ENCODE measurements at places on chromosomes 16 and 17. TPM values are rescaled to one million over a fixed set of nuclear protein-coding genes. Genes with fewer than 3 reads are reported as not detected.

DNA sequence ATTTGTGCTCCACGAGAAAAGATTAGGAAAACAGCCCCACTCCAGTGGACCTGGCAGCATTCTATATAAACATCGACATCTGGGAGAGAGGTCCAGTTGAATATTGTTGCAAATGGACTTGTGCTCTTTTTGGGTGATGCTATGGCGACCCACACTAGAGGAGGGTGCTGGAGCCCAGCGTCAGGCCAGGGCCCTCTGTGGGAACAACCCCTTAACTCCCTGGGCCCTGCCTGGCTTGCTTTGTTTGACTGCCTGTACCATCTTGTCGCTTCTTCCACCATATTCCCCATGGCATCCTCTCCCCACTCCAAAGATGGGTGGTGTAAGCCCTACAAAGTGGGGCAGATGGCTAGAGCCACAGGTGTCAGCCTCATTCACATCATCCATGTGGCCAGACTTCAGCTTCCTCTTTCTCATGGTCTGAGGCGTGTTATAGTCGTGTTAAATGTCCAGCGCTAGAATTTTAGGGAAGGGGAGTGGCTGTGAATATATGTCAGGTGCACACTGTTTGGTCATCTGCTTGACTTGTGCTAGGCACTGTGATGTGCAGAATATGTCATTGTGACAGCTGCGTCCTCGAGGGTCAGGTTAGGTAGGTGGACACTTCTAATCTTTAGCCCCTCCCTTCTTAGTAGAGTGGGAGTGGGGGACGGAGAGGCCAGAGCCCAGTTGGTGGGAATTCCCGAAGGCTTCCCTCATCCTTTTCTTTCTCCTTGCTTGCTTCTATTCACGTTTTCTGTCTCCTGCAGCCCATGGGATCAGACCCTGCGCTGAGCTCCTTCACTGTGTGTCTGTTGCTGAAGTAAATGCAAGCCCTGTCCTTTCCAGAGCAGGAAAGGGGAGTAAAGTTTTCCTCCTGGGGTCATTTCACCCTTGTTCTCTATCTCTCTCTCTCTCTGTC, 49.8 kb downstream of the MPRIP start:
- no peak for DNase-seq

DNA sequence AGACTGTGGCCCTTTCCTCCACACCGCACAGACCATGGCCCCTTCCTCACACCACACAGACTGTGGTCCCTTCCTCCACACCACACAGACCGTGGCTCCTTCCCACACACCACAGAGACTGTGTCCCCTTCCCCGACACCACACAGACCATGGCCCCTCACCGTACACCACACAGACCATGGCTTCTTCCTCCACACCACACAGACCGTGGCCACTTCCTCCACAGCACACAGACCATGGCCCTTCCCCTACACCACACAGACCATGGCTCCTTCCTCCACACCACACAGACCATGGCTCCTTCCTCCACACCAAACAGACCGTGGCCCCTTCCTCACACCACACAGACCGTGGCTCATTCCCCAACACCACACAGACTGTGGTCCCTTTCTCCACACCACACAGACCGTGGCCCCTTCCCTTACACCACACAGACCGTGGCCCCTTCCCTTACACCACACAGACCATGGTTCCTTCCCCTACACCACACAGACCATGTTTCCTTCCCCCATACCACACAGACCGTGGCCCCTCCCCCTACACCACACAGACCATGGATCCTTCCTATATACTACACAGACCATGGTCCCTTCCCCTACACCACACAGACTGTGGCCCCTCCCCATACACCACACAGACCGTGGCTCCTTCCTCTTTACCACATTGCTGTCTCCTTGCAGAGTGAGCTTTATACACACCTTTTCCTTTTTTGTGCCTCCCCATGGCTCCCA, 297.5 kb upstream of the FOXF1 start:
- no peak for DNase-seq

DNA sequence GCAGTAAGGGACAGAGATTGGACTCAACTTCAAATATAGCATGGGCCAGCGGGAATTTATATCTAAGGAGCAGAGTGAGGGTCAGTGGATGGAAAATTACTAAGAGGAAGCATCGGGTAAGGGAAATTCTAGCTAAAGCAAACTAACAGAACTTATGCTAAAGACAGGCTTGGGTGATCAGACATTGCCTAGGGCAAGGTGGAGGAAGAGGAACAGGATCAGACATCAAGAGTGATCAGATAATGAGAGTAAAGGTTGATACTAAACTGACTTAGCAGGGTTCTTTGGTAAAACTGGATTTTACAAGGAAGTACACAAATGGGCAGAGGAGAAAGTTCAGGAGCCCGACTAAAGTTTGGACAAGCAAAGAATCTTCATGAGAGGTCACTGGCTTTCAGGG, 86.3 kb upstream of the TOM1L1 start:
- DNase-seq, result no peak

DNA sequence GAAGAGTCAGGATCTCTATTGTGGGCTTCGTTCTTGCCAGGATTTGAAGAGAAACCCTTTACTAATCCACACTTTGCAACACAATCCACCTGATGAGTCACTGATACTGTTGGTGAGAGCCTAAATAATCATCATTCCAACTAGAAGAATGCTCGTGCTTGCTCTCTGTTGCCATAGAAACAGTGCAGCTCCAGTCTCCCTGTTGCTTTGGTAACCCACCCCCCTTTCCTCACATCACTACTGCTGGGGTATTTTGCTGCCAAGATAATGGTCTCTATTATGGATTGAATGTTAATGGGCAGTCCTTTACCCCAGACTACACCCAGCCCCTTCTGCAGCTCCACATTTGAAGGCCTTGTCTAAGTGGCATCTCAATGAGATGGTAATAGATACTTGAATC, 190.4 kb downstream of the ABCC12 start:
- no peak for DNase-seq

DNA sequence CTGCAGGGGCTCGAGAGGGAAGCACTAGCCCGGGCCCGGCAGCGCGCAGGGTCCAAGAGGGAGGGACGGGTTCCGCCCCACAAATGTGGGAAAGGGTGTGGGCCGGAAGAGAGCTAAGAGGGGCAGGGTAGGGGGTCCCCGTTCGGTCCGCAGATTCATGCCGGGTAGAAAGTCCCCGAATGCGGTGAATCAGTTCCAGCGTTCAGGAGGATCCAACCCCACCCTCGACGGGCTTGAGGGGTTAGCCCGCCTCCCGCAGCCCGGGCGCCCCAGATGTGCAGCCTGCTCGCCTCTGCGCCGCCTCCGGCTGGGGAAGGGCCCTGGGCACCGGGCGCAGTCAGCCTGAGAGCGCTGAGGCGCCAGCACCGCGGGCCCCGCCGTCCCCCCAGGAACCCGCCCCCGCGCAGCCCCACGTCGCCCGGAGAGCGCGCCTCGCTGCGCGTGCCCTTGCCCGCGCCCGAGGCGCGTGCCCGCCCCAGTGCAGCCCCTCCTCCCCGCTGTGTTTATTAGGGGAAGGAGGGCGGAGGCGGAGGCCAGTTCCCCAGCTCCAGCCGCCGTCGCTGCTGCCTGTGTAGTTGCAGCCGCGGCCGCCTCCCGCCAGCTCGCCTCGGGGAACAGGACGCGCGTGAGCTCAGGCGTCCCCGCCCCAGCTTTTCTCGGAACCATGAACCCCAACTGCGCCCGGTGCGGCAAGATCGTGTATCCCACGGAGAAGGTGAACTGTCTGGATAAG, at the start of gene LASP1:
TSS of gene LASP1 (plus strand) at position 533 of the 733 bp plus-strand sequence. CDS start at position 665, 132 bp downstream.
- peak; percentile 87 for DNase-seq

GRCh38 chr17:19614900-19615299, 33.7 kb upstream of the ALDH3A2 start:
- DNase-seq, result no peak

DNA sequence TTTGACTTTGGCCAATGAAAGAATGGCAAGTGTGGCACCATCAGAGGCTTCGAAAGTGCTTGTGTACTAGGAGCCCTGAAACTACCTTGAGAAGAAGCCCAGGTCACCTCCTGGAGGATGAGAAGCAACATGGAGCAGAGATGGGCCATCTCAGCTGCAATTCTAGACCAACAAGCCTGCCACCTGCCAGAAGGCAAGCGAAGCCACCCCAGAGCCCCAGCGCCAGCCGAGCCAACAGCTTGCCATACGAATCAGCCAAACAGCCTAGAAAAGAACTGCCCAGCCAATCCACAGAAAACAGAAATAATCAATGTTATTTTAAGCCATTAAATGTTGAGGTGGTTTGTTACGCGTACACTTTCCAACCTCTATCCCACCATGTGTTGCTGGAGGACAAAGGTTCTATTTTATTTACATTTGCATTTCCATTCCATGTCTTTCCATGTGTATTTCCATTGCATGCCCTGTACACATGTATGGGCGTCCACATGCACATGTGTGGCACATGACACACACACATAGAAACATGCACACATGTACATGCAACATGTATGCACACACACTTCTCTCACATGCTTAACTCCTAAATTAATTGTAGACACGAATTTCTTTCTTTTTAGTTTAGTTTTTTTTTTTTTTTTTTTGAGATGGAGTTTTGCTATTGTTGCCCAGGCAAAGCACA, 144.3 kb upstream of the TNRC6C start:
- no peak for DNase-seq

GRCh38 chr17:61695779-61696337, 104.8 kb upstream of the NACA2 start:
- DNase-seq, result no peak

- no peak for DNase-seq
These were observed 3.5 kb upstream of the SNX29 start for GRCh38 chr16:11973070-11973469.

DNA sequence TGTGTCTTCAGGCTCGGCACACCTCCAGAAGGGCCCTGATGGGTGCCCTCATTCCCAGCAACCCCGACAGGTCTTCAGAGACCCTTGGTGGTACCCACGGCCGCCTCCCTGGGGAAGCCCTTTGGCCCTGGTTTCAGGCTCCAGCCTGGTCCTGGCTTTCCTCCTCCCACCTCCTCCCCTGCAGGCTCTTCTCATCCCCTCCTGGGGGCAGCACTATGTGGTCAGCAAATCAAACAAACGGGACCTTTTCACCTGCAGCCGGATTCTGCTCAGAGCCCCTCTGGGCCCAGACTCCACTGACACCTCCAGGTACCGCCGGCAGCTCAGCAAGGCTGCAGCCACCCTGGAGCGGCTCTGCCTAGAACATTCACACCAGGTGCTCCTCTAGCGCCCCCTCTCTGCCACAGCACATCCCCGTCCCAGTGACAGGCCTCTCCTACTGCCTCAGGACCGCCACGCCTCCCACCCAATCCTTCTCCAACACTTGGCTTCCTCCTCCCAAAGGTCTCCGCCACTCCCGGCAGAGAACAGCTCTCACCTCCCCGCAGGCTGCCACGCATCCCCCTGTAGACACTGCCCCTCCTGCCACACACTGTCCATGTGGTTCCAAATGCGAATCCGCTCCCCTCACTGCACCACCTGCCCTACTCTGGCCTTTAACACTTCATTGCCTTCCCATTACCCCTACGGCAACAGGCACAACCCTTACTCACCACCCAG, 12.0 kb downstream of the CORO7 start:
- peak; percentile 34 for DNase-seq

GRCh38 chr17:74245871-74246270, 28.2 kb upstream of the DNAI2 start:
- no peak for DNase-seq

DNA sequence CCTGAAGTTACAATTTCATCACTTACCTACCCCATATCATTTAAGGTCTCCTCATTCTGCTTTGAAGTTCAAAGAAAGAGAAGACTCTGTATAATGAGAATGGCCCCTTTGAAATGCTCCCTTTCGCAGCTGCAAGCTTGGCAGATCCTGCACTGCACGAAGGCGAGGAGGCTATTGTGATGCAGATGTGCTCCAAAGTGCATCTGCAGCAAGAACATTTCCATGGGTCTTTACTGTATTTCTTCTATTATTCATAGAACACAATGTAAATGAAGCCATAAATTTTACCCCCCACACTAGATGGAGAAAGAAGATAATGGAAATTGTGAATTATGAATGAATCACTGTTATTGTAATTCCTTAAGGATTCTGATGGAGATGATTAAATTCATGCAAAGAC, 178.7 kb downstream of the CHD9NB start:
- DNase-seq, result no peak

GRCh38 chr17:73969956-73970355, 233.5 kb upstream of the RPL38 start:
- no peak for DNase-seq

- DNase-seq, result no peak
These were observed 61.9 kb downstream of the SDK2 start for GRCh38 chr17:73582359-73582758.

DNA sequence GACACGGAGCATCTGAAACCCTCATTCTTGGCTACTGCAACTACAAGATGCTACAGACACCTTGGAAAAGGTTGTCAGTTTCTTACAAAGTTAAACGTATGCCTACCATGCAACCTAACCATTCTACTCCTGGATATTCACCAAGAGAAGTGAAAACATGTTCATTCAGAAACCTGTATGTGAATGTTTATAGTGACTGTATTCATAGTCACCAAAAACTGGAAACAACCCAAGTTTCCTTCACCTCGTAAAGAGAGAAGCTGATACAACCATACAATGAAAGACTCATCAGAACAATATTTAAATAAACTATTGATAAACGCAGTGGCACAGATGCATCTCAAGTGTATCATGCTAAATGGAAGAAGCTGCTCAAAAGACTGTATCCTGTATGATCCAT, 55.4 kb upstream of the CHMP6 start:
- DNase-seq, result no peak

- peak; percentile 85 for DNase-seq
These were observed 11.4 kb downstream of the SLC7A6 start for GRCh38 chr16:68275611-68276191.

- DNase-seq, result no peak
These were observed 3.8 kb downstream of the SMARCD2 start for GRCh38 chr17:63838631-63839171.

DNA sequence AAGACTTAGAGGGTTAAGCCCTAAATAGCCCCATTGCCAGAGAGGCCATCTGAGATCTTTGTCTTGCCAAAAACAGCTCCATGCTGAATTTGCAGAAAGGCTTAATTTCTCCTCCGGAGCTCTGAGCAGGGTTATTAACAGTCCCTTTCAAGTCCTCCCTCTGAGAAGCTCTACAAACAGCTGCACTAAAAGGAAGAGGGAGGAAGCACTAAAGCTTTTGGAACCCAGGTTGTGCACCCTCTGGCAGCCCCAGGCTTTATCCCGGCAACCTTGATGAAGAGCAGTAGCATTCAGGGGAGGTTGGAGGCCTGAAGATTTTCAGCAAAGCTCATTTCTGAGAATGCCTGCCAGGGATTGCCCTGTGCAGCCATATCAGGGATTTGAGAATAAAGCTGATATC, 554.7 kb downstream of the RBFOX1 start:
- no peak for DNase-seq

GRCh38 chr17:21542991-21543390, 149.3 kb upstream of the KCNJ18 start:
- DNase-seq, result no peak

- no peak for DNase-seq
These were observed 392.7 kb downstream of the CPPED1 start for GRCh38 chr16:12410837-12411490.

Gene KIF19
- total RNA-seq, result 0.24 TPM

Gene CCL7
- not detected for total RNA-seq

Gene MC1R
- total RNA-seq, result 1.9 TPM

Gene RAB40C
- total RNA-seq, result 12.3 TPM

Gene CHST4
- total RNA-seq, result not detected

Gene CDC42EP4
- 0.47 TPM for total RNA-seq

Gene CTRB2
- total RNA-seq, result not detected

Gene SPNS3
- 7.5 TPM for total RNA-seq

Gene PYDC1
- total RNA-seq, result not detected

Data from CD8-positive, alpha-beta memory T cell (primary cell).